Spinal cord (tissue), 10 donors: ENCODE measurements at places on chromosomes 1 and 21. TPM values are rescaled to one million over a fixed set of nuclear protein-coding genes. Genes with fewer than 3 reads are reported as not detected.

The RUNX3 gene
- 0.10 TPM for total RNA-seq

The CYP4X1 gene
- 33.3 TPM for total RNA-seq

The CAPN8 gene
- 0.10 TPM for total RNA-seq

The IL12RB2 gene
- total RNA-seq: 0.66 TPM

The TIPRL gene
- 73.2 TPM for total RNA-seq

The RIT1 gene
- total RNA-seq: 47.6 TPM

The GOLT1A gene
- 3.1 TPM for total RNA-seq
